ENCODE measurements at places on chromosomes 1 and 21.

DNA sequence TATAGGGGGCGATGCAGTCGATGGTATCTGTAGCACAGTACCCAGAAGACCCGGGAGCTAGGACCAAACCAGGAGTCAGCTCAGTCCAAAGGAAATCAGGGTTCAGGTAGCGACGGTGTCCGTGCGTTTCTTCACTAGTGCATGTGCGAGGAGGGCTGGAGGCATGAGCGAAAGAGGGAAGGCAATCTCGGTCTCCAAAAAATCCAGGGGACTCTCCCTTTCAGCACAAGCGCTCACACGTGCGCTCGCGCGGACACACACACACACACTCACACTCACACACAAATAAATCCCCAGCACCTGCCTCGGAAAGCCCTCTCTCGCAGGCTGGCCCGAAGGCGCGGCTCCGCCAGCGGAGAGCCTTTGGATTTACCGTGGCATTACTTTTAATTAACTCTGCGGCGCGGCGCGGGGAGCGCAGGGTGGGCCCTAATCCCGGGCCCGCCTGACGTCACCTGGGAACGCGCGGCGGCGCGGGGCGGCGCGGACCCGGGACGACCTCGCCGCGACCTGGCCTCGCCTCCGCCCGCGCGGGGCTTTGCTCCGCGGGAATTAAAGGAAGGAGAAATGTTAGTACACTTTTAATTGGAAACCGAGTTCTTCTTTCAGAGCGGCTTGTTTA lies 121.2 kb downstream of the LMX1A start:
- DNase-seq = no peak

- DNase-seq = no peak
Measured at GRCh38 chr1:87739141-87739540, 410.5 kb downstream of the LMO4 start.

DNA sequence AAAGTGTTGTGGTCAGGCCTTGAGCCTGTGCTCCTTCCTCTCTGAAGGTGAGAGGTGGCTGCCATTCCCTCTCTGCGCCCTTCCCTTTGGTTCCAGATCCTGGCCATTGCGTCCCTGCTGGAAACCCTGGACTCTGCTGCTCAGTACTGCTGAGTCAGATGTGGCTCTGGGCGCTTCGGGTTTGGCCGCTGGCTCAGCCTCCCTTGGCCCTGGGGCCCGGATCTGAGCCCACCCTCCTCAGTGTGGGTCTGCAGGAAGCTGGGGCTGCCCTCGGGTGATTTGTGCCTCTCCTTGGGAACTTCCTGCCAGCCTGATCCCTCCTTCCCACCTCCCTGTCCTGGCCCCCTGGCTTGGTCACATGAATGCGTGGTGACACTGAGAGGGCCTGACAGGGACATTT lies 32.2 kb downstream of the QSOX1 start:
- DNase-seq = no peak

- DNase-seq = no peak
Measured at GRCh38 chr1:60571811-60572210, 498.2 kb upstream of the C1orf87 start.

DNA sequence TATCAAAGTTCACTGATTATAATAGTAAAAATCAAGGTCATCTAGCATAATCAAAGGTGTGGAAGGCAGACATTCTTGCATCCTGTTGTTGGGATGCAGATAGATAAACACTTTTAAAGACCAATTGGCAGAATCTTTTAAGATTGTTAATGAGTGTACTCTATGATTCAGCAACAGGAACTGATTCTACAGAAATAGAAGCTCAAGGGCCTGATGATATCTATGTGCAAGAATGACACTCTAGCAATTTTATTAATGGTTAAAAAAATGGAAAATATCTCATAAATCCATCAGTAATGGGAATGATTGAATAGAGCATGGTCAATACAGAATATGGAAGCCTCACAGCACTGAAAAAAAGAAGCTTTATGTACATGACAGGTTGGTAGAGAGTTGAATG lies 2.2 kb upstream of the ATP1A4 start:
- DNase-seq = no peak

- DNase-seq = no peak
Measured at GRCh38 chr1:47407481-47407880, 8.6 kb upstream of the FOXE3 start.

DNA sequence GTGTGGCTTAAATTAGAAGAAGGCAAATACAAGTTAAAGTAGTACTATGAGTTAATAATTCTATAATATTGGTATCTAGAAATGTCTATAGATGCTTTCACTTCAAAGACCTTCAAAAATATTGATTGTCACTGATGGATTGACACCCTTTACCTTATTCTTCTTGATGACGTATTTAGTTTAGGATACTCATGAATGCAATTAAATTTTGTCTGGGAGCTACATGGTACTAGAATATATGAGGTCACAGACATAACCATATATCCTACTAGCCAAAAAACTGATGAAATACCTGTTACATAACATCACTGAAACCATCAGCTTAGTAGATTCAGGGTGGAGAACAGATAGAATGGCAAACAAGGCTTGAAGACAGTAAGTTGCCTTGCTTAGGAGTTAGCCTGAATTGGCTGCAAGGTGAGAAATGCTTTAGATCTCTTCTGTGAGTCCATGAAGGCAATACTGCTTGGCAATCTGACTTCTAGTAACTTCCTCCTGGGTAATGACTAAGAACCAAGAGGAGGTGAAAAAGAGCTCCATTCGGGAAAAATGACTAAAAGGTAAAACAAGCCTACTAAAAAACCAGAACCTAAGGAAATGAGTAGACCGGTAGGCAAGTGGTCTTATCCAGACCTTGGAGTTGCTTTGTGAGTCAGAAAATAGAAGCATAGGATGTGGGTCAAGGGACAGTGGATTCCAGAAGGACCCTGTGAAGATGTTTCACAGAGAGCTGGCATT lies 16.9 kb upstream of the ARHGAP29 start:
- no peak for DNase-seq

GRCh38 chr1:78420181-78420580 lies 70.6 kb upstream of the PTGFR start:
- DNase-seq = no peak

- peak; percentile 17 for DNase-seq
Measured at GRCh38 chr1:154716011-154716410, 108.0 kb upstream of the ADAR start.

DNA sequence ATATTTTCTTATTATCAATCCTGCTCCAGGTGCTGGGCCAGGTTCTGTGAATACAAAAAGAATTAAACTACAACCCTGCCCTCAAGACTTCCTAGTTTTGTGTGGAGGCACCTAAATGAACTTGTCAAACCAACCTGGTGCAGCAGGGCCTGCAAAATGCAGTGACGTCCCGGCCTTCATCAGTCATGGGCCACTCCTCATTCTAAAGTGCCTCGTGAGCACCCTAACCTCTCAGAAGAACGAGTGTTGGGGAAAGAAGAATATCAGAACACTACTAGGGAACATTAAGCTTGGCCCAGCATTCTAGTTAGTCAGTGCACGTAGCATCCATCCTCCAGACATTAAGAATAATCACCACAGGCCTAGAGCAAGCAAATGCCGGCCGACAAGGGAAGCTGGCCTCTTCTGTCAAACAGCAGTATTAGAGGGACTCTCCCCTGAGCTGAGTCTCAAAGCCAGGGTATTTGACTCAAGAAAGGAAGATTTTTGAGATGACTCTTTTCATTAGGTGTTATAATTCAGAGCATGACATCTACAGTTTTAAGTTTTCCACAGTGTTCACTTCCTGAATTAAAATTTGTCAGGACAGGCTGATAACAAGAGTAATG lies 137.9 kb downstream of the SLC45A1 start:
- DNase-seq = no peak

GRCh38 chr1:220462752-220463151 lies 65.2 kb upstream of the MARK1 start:
- DNase-seq = no peak

GRCh38 chr1:71049951-71050598 lies 2.5 kb upstream of the PTGER3 start:
- peak; percentile 58 for DNase-seq

- DNase-seq = no peak
Measured at GRCh38 chr1:102821707-102822106, 286.6 kb downstream of the COL11A1 start.

GRCh38 chr1:231376875-231377549 lies 38.9 kb downstream of the SPRTN start:
- no peak for DNase-seq

DNA sequence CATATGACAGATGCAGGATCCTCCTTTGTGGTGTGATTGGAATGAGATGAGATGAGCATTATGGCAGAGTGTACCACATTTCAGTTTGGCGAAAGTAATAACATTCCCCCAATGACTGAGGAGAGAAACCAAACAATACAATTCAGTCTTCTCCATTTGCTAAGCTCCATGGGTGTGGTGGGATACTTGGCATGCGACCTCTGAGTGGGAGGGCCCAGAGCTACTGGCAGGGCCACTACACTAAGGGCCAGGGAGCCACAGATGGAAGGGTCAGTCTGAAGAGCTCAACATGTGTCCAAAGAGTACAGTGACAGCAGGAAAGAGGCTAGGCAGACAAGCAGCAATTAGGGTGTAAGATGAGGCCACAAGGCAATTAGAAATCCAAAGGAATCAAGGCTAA lies 23.8 kb upstream of the PAXBP1 start:
- no peak for DNase-seq

GRCh38 chr1:30809514-30810263 lies 52.1 kb upstream of the LAPTM5 start:
- DNase-seq = no peak

GRCh38 chr1:226185141-226186036 lies 1.2 kb downstream of the ACBD3 start:
- DNase-seq = no peak

DNA sequence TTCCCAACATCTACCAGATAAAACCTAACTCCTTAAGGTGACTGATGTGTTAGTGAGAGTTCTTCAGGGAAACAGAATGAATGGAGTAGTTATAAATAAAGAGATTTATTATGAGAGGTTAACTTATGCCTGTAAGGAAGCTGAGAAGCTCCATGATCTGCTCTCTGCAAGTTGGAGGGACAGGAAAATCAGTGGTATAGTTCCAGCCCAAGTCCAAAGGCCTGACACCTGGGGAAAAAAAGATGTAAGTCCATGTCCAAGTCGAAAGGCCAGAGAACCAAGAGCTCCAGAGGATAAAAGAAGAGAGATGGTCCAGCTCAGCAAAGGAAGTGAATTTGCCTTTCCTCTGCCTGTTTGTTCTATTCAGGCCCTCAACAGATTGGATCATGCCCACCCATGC lies 27.1 kb downstream of the KRTAP24-1 start:
- DNase-seq = no peak

- no peak for DNase-seq
Measured at GRCh38 chr1:92447033-92447681, 39.6 kb downstream of the GFI1 start.

DNA sequence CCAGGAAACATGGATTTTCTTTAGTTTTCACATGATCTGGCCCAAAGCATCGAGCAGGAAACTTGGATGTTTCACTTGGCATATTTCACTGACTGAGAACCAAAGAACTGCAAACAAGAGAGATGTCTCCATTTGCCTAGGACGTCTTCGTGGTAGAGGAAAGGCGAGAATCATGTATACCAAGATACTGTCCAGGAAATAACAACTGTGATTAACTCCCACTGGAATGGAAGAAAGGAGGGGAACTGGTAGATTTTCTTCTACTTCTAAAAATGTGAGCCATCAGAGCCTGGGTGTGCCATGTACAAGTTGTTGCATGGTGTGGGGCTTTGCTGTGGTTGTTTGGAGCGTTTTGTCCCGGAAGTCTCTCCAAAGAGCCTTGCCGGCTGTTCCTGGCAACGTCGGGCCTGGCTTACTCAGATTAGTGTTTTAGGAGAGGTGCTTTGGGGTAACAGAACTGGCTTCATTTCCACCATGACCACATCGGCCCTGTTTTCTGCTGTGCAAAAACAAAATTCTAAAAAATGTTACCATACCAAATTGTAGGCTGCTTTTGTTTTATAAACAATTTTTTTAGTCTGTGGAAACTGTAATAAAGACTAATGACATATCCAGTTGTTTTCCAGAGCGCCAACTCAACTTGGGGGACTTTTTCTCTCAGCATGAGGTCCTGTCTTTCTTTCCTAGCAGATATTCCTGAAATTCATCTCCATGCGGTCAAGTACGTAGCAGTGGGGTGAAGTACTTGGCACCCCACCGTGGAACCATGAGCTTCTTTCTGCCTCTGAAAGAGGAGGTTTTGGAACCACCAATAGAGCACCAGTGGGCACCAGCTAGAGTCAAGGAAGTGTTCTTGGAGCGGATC lies 118.3 kb downstream of the TM2D1 start:
- DNase-seq = no peak

DNA sequence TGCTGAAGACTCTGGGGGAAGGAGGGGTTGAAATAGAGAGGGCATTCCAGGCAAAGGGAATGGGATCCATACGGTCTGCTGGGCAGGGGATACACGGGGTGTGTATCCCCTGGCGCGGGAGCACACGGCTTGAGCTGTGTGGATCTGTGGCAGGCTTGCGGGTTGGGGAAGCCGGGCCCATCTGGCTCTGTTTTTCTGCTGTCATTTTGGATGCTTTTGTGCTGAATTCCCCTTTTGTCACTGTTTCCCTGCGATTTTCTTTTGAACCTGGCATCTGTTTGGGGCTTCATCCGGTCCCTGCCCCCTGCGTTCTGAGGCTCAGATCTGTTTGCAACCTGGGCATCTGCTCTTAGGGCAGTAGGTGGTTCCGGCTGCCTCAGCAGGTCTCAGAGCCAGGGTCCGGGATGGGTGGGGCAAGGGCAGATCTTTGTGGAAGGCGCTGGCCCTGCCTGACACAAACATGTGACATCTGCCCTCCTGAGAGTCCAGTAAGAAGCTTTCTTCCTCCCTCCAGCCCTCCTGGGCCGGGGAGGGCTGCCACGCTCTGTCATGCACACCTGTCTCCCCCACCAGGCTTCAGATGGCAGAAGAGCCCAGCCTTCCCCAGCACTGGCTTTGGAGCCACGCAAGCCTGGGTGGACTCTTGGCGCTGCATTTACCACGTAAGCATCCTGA lies 84.0 kb downstream of the IGSF21 start:
- DNase-seq = no peak

DNA sequence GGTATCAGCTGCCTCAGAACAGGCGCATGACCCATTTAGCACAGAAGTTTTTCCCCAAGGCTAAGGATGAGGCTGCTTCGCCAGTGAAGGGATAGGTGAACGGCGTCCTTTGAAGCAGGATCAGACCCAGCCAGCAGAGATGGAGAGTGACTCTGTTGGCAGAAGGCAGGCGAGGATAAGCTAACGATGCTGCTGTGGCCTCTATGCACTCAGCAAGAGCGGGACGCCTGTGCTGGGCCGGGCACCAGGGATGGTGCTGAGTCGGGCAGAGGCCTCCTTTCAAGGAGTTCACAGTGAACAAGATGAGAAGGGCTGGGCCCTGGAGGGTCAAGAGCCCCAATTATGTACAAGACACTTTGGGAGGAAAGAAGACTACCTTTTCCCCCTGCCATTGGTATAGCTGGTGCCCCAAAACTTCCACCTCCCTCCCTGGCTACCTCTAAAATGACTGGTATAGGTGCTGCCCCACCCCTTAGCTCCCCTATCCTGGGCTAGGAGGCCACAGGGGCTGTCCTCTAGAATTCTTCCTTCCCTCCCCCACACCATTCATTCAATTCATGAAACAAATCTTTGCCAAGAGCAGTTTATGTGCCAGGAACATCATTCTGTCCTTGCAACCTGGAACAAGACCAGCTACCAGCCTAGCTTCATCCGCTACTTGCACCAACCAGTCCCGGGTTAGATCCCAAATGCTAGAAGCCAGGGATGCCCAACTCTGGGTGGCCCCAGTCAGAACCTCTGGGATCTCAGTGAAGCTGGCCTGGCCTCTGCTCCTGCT lies 7.5 kb downstream of the XKR8 start:
- no peak for DNase-seq
